ENCODE measurements at places on chromosomes 7 and 10. TPM values are rescaled to one million over a fixed set of nuclear protein-coding genes. Genes with fewer than 3 reads are reported as not detected.

DNA sequence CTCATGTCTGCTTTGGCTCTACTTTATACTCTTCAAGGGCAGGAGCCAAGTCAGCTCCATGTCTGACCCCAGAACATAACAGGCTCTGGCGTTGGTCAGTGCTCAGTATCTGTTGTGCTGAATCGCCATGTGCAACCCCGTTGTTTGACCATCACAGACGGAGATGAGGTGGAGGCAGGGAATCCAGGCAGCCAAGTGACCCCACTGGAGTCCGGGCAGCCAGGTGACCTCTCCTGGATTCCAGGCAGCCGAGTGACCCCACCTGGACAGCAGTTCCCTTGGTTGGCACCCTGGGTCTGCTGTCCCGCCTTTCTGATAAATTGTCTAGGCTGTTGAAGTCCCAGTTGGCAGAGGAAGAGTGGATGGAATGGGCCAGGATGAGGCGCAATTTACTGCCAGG is 232.2 kb downstream of the TCERG1L start:
- no peak overlapping the region for H3K4me3 ChIP-seq
- H3K4me1 ChIP-seq = peaks cover 3% of the 10 kb centered on the region
- H3K36me3 ChIP-seq = no peaks in the 10 kb centered on the region
- DNase-seq = no peak

GRCh38 chr10:44830022-44830421 is 81.1 kb upstream of the TMEM72 start:
- H3K36me3 ChIP-seq = no peaks in the 10 kb centered on the region
- H3K27ac ChIP-seq = no peak overlapping the region
- H3K4me3 ChIP-seq = no peak overlapping the region
- no peaks in the 10 kb centered on the region for H3K4me1 ChIP-seq
- H3K27me3 ChIP-seq = peaks cover 2% of the 10 kb centered on the region

- H3K27ac ChIP-seq = no peak overlapping the region
- H3K4me3 ChIP-seq = no peak overlapping the region
- H3K36me3 ChIP-seq = no peaks in the 10 kb centered on the region
- no peak for DNase-seq
- peaks cover 4% of the 10 kb centered on the region for H3K4me1 ChIP-seq
Observed at GRCh38 chr7:51315393-51316261, 982 bp downstream of the COBL start.

DNA sequence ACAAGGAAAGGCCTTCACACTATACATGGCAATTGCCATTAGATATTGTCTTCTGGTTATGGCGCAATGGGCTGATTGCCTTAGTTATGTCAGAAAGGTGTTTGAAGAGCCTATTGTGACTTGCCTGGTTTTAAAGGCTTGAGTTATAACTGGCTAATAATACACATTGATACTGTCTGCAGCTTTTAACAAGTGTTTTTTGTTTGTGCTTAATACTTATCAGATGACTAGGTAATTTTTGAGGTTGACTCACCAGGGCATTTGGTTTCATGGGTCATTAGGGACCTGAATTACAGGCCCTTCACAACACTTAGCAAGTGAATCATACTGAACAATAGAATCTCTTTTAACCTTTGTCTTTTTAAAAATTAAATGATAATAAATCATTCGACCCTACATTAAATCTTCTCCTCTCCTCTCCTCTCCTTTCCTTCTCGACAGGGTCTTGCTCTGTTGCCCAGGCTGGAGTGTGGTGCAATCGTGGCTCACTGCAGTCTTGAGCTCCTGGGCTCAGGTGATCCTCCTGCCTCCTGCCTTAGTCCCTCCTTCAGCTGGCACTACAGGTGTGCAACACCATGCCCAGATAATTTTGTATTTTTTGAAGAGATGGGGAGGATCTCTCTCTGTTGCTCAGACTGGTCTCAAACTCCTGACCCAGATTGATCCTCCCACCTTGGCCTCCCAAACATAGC is 196.3 kb downstream of the JCAD start:
- H3K36me3 ChIP-seq = no peaks in the 10 kb centered on the region
- DNase-seq = no peak
- H3K27me3 ChIP-seq = peaks cover 9% of the 10 kb centered on the region
- H3K27ac ChIP-seq = no peak overlapping the region

DNA sequence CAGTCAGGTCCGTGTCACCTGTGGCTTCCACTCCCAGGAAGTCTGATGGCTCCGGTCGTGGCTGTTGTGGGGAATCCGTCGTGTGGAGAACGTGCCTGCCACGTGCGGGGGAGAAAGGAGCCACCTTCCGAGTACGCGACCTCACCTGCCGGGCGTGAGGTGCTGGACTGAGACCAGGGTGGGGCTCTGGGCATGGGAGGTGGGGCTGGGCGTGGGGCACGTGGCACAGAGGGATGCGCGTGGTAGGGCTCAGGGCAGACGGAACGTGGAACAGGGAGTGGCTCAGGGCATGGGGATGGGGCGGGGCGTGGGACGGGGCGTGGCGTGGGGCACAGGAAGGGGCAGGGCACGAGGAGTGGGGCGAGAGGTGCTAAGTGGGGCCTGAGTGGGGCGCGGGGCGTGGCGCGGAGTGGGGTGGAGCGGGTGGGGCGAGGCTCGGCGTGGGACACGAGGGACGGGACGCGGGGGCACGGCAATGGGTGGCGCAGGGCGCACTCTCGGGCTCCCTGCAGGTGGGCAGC is 64.8 kb downstream of the C10orf143 start:
- no peak for DNase-seq
- no peaks in the 10 kb centered on the region for H3K36me3 ChIP-seq
- H3K27me3 ChIP-seq = peaks cover 3% of the 10 kb centered on the region

- no peak for DNase-seq
- H3K36me3 ChIP-seq = no peaks in the 10 kb centered on the region
- no peak overlapping the region for H3K4me3 ChIP-seq
- H3K27ac ChIP-seq = no peak overlapping the region
Observed at GRCh38 chr7:117728890-117729624, 144.2 kb downstream of the CTTNBP2 start.

GRCh38 chr10:69844698-69845097 is 43.0 kb downstream of the COL13A1 start:
- no peak for DNase-seq
- peaks cover 27% of the 10 kb centered on the region for H3K27me3 ChIP-seq
- H3K4me3 ChIP-seq = no peak overlapping the region
- H3K36me3 ChIP-seq = no peaks in the 10 kb centered on the region
- no peak overlapping the region for H3K27ac ChIP-seq
- H3K4me1 ChIP-seq = no peaks in the 10 kb centered on the region

- H3K36me3 ChIP-seq = peaks cover 25% of the 10 kb centered on the region
- H3K4me3 ChIP-seq = peak overlapping the region; percentile 13
- H3K27me3 ChIP-seq = no peaks in the 10 kb centered on the region
- DNase-seq = no peak
- peaks cover 54% of the 10 kb centered on the region for H3K4me1 ChIP-seq
Observed at GRCh38 chr7:100017300-100017699, 1.9 kb downstream of the ZKSCAN1 start.

- H3K4me1 ChIP-seq = peaks cover 44% of the 10 kb centered on the region
- no peak overlapping the region for H3K4me3 ChIP-seq
- peak overlapping the region; percentile 73 for H3K27ac ChIP-seq
- peaks cover 6% of the 10 kb centered on the region for H3K36me3 ChIP-seq
- no peak for DNase-seq
Observed at GRCh38 chr10:8417631-8418030, 363.1 kb downstream of the GATA3 start.

GRCh38 chr10:131750171-131750895 is 150.5 kb upstream of the PPP2R2D start:
- H3K36me3 ChIP-seq = no peaks in the 10 kb centered on the region
- H3K27ac ChIP-seq = no peak overlapping the region
- H3K27me3 ChIP-seq = no peaks in the 10 kb centered on the region
- DNase-seq = no peak
- no peaks in the 10 kb centered on the region for H3K4me1 ChIP-seq

DNA sequence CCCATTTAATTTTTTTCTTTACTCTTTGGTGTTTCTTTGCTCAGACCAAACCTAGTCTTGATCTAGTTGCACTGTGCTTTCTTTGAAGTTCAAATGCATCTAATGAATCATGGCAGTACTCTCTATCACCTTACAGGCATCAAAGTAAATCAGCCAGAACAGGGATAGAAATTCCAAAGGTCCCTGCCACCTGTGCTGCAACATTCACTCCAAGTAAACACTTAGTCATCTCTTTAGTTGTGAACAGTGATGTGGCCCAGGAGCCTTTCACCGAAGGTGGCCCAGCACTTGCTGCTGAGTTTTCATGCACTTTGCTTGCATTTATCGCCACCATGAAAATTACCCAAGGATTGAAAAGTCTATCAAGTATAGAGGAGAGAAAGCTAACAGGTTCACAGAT is 314.1 kb upstream of the ETV1 start:
- no peak overlapping the region for H3K27ac ChIP-seq
- H3K27me3 ChIP-seq = no peaks in the 10 kb centered on the region
- DNase-seq = no peak
- H3K4me1 ChIP-seq = no peaks in the 10 kb centered on the region
- H3K4me3 ChIP-seq = no peak overlapping the region
- H3K36me3 ChIP-seq = no peaks in the 10 kb centered on the region

- H3K4me1 ChIP-seq = peaks cover 57% of the 10 kb centered on the region
- DNase-seq = peak; percentile 79
- peak overlapping the region; percentile 92 for H3K27ac ChIP-seq
Observed at GRCh38 chr7:157389951-157390730, 53.3 kb downstream of the DNAJB6 start.

DNA sequence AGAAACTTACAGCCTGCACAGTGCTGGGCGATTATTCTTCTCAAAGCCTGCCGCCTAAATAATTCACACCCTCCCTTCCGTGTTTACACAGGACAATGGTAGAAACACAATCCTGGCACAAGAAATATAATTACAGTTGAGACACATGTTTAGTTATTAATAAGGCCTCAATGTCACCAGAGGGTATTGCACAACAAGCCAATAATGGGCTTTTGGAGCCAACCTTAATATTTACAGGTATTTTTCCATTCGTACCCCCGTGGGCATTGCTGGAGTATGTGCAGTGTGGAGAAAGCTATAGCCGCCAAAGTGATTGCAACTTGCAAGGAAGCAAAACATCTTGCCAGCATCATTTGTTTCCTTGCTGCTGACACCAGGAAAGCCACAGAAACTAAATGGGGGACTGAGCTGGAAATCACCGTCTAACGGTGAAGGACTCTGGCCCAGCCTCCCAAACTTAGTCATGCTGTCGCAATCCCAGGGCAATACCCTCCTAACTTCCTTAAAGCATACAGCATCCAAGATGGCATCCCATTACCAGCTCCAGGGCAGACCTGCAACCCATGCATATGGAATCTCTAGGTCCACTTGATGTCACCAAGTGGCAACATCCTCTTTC is 8.6 kb downstream of the CALN1 start:
- no peaks in the 10 kb centered on the region for H3K27me3 ChIP-seq
- DNase-seq = no peak
- no peaks in the 10 kb centered on the region for H3K4me1 ChIP-seq
- H3K36me3 ChIP-seq = no peaks in the 10 kb centered on the region
- no peak overlapping the region for H3K27ac ChIP-seq
- no peak overlapping the region for H3K4me3 ChIP-seq

HOGA1 gene
- not detected for total RNA-seq

CFTR gene
- total RNA-seq = not detected

ZNF316 gene
- total RNA-seq = 23.4 TPM

CADPS2 gene
- not detected for total RNA-seq

RBM17 gene
- 155 TPM for total RNA-seq

GALNT17 gene
- total RNA-seq = not detected

IGFBP1 gene
- not detected for total RNA-seq

NRP1 gene
- 2.0 TPM for total RNA-seq

OR2A7 gene
- 3.2 TPM for total RNA-seq

PALD1 gene
- 0.08 TPM for total RNA-seq

IQCE gene
- 14.0 TPM for total RNA-seq

ODAD2 gene
- total RNA-seq = not detected

SUMF2 gene
- 118 TPM for total RNA-seq

NEUROD6 gene
- not detected for total RNA-seq

HPS6 gene
- total RNA-seq = 24.7 TPM
